ENCODE measurements at places on chromosomes 1 and 21.
A peak's percentile ranks its signal among the peaks of the same experiment; 100 is the strongest.

DNA sequence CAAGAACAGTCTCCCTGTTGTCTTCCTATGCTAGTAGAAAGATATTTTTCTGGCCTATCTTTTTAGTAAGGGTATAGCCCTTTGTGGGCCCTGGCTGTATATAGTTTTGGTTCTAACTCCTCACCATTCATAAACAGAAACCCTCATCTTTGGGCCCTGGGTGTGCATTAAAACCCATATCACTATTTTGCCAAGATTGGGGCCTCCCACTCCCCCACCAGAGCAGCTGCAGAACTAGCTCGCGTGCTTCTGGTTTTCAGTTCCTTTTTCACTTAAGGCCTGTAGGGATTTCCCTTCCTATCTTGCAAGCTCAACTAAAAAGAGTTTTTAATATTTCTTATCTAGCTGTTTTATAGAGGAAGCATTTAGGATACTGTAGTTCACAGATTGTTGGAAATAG lies 106.4 kb downstream of the RGL1 start:
- peak; percentile 32 for DNase-seq

- DNase-seq = no peak
Observed at GRCh38 chr1:173768206-173768605, 53.4 kb downstream of the KLHL20 start.

DNA sequence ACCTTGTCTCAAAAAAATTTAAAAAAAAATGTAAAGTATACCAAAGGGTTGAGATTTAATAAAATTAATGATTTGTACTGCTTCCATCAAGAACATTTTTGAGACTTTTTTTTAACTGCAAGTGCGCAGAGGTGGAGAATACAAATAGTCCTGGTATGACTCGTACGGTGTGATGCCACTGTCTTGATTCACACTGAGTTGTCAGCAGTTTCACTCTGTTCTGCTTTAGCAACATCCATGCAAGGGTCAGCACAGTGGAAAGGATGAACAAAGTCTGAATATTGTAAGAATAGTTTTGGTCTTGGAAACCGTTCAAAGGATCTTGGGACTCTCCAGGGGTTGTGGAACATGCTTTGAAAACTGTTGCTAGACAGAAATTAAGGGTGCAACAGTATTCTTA lies 40.2 kb downstream of the EXO1 start:
- no peak for DNase-seq

GRCh38 chr1:160061369-160062229 lies 8.4 kb downstream of the KCNJ10 start:
- DNase-seq = no peak

DNA sequence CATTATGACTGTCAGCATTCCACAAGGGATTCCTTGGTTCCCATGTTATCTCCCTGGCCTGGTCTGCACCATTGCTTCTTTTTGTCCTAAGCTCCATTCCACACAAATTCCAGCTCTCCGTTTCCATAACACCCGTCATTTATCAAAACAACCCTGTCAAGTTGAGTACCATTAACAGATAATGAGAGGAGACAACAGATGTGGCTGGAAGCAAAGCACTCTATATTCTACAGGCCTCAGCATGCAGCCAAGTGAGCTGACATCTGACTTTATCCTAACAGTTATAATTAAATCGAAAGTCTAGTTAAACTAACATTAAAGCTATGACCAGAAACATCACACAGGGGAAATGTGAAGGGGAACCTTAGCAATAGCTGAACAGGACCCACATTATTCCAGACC lies 110.4 kb downstream of the RERE start:
- DNase-seq = no peak

DNA sequence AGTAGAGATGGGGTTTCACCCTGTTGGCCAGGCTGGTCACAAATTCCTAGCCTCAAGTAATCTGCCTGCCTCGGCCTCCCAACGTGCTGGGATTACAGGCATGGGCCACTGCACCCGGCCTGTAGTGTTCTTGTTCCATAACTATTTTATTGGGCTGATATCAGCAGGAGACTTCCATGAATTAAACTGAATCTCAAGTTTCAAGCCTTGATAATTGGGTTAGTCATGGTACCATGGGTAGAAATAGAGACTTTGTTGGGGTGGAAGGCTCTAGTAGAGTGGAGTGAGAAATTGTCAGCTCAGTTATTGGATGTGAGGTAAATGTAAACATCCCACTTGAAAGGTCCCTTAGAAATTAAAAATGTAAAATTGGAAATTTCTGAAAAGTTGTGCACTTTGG lies 419.1 kb downstream of the ADGRL2 start:
- no peak for DNase-seq

DNA sequence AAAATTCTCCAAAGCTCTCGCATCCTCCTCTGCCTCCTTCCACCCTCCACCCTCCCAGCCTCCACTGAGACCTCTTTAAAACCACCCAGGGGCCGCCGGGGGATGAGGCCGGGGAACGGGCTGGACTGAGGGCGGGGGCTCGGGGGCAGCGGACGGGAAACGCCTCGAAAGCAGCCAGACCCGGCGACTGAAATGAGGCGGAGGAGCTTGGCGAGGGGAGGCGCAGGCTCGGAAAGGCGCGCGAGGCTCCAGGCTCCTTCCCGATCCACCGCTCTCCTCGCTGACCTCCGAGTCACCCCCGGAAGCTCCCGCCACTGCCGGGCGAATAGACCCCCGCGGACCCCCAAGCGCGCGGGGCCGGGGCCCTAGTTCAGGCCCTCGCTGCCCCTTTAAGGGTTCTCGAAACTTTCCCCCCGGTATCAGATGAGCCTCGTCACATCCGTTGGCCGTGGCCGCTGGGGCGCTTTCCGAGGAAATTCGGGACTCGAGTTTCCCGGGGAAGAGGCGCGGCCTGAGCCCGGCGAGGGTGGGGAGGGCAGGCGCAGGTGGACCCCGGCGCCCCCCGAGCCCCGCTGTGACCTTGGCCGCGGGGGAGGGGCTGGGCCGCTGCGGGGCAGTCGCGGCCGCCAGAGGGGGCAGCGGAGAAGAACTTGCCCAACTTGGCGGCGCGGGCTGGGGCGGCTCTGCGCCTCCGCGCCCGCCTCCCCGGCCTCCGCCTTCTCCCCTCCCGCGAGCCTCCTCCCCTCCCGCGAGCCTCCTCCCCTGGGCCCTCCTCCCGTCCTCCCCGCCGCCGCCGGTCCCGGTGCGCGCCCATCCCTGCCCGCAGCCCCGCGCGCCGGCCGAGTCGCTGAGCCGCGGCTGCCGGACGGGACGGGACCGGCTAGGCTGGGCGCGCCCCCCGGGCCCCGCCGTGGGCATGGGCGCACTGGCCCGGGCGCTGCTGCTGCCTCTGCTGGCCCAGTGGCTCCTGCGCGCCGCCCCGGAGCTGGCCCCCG lies at the start of gene BACE2:
Gene BACE2, plus strand, starts transcription at position 813 of the 995 bp plus-strand sequence. Its CDS starts 104 bp downstream, at position 917.
- peak; percentile 27 for DNase-seq

- peak; percentile 47 for DNase-seq
Observed at GRCh38 chr1:169363046-169363730, 4.4 kb downstream of the NME7 start.

GRCh38 chr1:47501069-47501468 lies 63.2 kb downstream of the FOXD2 start:
- DNase-seq = no peak

GRCh38 chr1:10626131-10626731 lies 151.5 kb downstream of the PEX14 start:
- no peak for DNase-seq

DNA sequence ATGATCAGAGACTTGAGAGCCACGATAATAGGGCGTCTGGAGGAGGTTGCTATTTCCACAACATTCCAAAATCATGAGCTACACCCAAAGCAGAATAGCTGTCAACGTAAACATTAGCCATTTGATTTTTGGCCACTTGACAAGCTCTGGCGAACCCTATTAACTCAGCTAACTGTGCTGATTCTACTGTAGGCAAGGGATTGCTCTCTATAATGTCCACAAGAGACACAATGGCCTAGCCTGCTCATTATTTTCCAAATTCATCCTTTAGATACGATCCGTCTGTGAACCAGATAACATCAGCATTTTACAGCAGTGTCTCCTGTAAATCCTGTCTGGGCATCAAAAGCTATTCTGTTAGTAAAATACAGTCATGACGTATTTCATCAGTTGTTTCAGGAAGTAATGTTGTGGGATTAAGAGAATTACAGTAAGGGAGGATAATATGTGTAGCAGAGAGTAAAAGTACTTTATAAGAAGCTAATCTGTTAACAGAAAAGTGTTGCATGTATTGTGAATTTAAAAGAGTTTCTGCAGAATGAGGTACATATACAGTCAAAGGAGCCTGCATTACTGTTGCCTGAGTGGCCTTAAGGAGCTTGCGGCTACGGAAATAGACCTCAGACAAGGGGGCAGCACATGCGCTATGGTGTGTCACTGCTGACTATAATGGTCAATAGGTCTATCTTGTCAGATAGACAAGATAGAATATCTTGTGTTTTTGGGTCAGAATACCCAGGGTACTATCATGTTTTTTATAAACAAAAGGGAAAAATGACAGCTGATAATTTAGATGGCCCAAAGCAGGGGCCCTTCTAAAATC lies 44.9 kb upstream of the TINAGL1 start:
- DNase-seq = no peak

- DNase-seq = no peak
Observed at GRCh38 chr1:47181095-47181954, 8.5 kb downstream of the PDZK1IP1 start.

- no peak for DNase-seq
Observed at GRCh38 chr1:2269922-2270259, 41.8 kb downstream of the SKI start.

DNA sequence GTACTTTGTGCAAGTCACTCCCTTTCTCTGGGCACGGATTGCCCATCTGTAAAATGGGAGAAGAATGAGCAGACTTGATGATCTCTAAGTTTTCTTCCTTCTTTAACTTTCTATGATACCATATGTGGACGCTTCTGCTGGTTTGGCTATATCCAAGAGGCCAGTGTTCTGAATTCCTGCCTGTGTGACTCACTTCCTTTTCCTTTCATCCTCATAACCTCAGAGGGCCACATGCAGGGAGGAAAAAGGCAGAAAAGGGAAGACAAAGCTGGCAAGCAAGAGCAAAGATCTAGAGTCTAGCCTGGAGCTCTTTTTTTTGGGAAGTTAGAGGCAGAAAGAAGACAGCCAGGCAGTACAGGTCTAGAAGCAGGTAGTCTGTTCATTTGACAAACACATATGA lies 151.2 kb downstream of the OMA1 start:
- DNase-seq = no peak

- no peak for DNase-seq
Observed at GRCh38 chr1:229062135-229062534, 208.8 kb upstream of the RAB4A start.

- DNase-seq = no peak
Observed at GRCh38 chr1:229984992-229985612, 81.9 kb upstream of the GALNT2 start.

DNA sequence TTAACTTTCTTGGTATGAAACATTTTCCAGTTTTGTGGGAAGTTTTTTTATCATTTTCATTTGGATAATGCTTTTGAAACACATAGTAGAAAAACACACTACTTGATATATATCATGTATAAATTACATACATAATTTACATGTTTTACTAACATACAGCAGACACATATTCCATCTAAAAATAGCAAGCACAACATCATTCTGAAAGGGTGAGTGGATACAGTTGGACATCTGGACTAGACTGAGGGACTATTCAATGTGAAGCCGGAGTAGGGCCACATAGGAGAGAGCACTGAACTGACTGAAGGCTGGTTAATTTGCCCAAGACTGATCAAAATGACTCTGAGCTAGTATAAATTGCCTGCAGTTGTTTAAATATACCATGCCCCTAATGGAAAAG lies 11.7 kb downstream of the CDKN2C start:
- no peak for DNase-seq

DNA sequence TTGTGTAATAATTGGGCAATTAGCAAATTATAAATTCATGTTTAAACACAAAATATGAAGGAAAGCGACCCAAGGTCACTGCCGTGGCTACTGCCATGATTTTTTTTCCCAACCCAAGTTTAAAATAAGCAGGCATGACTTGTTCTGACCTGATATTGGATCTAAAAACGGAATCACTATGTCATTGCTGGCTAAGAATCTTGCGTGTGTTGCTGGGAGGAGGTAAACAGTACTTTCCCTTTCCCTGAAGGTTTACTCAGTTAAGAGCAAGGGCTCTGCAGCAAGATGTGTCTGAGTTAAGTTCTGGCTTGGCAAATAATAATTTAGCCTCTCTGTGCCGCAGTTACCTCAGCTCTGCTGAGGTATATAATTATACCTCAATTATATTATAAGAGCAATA lies 125.7 kb upstream of the L1TD1 start:
- DNase-seq = no peak

DNA sequence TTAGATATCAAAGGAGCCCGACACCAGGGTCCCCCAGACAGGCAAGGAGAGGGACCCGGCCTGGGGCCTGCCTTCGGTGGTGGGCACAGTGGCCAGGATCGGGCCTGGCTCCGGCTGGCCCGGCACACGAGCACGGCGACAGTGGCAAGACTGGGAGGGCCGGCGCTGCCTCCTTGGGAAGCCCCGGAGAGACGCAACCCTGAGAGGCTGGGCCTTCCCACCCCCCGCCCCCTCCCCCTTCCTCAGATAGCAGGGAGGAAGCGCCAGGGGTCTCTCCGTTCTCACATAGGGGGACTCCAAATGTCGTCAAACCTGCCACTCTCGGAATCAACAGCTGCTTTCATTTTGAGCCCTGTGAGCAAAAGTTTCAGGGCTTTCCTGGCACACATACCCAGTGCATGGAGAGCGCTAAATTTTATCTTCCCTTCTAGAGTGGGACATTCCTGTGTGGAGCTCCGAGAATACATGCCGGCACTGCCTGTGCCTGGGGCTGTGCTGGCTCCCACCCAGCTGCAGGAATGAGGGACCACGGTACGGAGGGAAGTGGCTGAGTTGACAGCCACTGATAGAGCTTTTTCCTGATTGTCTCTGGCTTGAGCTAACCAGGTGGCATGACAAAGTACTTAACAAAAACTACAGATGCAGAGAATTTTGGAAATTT lies 62.4 kb downstream of the CD247 start:
- peak; percentile 54 for DNase-seq

- no peak for DNase-seq
Observed at GRCh38 chr21:41831453-41831831, 47.7 kb downstream of the PRDM15 start.

DNA sequence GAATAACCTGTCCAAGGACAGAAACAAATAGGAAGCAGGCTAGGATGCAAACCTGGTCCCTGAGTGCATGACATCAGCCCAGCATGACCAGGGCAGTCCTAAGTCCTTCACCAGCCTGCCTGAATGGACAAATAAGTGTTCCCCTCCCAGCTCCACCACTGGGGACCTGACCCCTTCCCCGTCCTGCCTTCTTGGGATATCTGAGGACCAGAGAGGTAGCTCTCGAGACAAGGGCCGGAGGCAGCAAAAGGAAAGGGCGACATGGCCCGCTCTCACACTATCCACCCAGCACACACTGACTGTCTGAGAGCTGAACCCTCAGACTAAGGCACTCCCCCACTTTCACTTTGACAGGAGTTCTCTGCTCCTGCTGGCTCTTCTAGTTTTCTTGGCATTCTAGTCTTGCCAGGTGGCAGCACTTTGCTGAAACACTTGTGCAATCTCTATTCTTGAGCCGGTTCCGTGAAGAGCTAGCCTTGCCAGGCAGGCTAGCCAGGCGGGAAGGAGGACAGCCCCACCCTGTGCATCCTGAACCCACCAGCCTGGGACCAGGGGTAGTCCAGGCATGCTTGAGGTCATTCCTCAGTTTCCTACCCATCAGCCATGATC lies 251.1 kb upstream of the RAB4A start:
- DNase-seq = no peak

- no peak for DNase-seq
Observed at GRCh38 chr1:203671047-203671446, 44.4 kb downstream of the ATP2B4 start.

GRCh38 chr1:39898191-39898590 lies 3.5 kb downstream of the MYCL start:
- DNase-seq = no peak

All from activated naive CD4-positive, alpha-beta T cell treated with Interleukin-2 at 50 U/mL for 16 hours (primary cell).